Stimulated activated CD8-positive, alpha-beta memory T cell treated with anti-CD3 and anti-CD28 coated beads, Interleukin-15, amount 100 ng/mL, for 24 hours (primary cell): ENCODE measurements at places on chromosomes 7 and 10.

GRCh38 chr10:84613336-84614021 is 285.1 kb downstream of the CCSER2 start:
- no peak for DNase-seq

DNA sequence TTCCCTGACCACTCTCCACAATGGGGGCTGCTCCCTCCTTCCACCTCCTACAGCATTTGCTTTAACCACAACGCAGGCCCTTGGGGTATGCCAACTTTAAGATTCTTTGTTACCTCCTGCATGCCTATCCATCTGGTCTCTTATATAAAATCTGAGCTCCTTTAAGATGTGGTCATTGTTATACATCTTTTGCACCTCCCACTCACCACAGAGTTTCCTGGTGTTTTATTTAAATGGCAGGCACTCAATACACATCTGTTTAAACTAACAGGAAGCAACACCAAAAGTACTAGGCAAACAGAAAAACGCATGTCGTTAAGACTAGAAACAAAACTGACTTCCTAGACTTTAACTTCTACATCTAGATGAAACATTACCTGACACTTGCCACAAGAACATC is 36.3 kb downstream of the SLC25A13 start:
- no peak for DNase-seq

DNA sequence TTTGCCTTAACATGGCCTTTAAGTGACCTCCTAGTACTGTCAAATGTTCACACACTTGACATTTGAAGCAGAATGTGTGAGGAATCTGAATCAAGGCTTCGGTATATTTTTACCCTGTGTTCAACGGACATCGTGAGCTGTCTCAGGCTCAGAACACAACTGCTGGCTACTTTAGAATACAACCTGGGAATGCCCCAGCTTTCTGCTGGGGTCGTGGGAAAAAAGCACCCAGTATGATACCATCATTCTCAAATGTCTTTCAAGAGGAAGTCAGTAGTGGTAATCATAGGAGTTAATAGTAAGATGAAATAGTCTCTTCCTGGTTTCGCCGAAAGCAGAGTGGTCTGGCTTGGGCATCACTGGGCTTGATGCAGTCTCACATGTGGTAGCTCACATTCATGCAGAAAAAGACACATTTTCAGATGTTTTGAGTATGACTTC is 67.2 kb downstream of the CREB5 start:
- DNase-seq = no peak

DNA sequence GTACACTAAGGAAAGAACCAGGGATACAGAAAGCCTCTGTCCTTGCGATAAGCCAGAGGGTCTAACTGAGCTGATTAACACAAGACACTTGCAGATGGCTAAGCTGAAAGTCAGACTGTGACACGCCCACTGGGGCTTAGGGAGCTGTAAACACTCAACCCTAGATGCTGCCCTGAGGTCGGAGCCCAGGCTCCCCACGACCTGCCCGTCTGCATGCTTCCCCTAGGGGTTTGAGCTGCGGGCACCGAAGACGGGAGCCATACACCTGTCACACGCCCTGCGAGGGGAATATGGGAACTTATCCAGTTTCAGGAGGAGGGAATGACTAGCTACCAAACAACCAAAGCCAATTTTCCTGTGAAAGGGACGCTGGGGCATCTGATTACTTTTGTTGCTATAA is 96.0 kb downstream of the HTR5A start:
- no peak for DNase-seq

DNA sequence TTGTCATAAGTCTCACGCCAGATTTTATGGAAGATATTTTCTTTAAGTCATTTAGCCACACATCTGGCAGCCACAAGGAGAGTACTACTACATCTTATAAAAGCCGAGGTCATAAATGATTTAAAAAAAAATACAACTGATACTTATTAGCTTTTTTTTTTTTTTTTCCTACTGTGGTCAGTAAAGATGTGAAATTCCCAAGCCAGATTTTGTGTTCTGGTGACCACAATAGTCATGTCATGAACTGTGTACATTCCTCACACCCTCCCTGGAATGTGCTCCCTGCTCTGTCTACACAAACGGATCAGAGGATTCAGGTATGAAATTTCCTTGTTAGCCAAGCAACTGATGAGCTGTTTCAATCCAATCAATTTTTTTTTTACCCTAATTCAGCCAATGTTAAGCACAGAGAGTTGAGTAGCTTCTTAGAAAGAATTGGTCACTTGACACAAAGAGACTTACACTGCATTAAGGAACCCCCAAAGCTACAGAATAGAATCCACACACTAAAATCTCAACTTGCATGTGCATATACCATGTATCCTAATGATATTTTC is 54.7 kb downstream of the CHRM2 start:
- DNase-seq = no peak

DNA sequence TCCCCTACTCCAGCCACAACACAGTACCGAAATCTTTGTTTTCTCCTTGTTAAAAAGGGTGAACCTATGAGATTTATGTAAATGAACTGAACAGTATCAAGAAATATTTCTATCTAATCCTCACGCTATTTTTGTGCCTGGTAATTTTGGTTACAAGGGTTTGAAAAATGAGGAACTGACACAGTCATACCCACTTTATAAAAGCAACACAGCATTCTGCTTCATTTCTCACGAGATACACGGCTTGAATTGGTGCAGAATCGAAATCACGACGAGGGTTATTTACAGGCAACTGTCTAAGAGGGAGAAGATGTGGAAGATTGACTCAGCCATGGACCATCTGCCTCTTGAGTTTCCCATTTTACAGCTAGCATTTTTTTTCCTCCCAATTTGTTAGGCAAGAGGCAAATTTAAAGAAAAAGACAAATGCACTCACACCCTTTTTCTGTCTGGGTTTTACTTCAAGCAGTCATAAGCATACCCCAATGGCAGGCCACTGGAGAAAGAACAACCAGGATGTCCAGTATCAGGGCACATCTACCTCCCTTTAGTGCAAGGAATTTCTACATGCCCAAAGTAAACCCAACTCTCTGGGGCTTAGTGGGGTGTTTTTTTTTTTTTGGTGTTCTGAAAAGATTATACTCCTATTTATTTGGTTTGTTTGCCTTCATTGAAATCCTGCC is 108.1 kb downstream of the ITGB8 start:
- no peak for DNase-seq

- no peak for DNase-seq
These were observed 171.9 kb upstream of the LRRN3 start for GRCh38 chr7:110918949-110919548.

- no peak for DNase-seq
These were observed 94.1 kb downstream of the HBP1 start for GRCh38 chr7:107262857-107263256.

DNA sequence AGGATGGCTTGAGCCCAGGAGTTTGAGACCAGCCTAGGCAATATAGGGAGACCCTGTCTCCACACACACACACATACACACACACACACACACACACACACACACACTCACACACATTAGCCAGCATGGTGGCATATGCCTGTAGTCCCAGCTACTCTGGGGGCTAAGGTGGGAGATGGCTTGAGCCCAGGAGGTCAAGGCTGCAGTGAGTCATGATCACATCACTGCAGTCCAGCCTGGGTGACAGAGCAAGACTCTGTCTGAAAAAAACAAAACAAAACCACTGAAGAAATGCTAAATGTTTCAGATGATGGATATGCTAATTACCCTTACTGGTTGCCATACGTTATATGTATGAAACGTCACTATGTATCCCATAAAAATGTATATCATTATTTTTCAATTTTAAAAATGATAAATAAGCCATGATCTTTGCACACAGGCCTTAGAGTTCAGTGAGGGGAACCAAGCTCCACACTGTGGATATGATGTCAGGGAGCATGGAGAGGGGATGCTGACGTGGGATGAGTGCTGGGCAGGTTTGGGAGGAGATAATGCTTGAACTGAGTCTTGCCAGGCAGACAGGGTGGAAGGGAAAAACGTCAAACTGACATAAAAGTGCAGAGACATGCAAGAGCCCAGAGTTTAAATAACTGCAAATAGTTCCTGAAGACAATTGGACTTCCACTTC is 45.9 kb upstream of the ARHGAP12 start:
- DNase-seq = no peak

- no peak for DNase-seq
These were observed 257.6 kb downstream of the MAD1L1 start for GRCh38 chr7:1975179-1975578.

DNA sequence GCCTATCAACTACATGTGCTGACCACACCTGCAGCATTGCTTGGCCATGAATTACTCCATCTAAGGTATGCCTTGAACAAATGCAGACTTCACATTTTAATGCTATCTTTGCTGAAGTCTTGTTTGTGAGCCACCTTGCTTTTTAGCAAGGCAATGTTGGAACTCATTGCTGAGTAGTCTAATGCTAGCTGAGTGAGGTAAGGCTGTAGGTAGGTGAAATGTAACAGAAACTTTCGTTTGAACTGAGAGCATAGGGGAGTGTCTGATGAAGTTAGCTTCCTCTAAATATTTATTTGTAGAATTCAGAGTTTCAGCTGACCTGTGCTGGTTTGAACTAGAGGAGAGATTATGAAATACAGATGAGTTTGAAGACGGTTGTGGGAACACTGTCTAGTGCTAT is 238.5 kb downstream of the SEMA3A start:
- no peak for DNase-seq

DNA sequence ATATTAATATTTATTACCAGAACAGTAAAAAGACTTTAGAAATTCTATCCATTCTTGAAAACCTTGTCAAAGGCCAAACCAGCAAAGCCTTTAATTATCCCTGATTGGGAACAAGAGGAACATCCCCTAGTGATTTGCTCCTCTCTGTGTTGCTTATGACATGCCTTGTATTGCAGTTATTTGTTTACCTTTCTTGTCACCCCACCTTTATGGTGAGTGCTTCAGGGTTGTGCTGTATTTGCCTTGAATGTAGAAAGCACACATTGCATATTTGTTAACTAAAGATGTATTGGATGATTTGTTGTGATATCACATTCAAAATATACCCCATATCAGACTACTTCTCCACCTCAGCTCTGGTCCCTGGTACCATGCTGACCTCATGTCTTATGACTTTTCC is 23.5 kb upstream of the TECTB start:
- no peak for DNase-seq

DNA sequence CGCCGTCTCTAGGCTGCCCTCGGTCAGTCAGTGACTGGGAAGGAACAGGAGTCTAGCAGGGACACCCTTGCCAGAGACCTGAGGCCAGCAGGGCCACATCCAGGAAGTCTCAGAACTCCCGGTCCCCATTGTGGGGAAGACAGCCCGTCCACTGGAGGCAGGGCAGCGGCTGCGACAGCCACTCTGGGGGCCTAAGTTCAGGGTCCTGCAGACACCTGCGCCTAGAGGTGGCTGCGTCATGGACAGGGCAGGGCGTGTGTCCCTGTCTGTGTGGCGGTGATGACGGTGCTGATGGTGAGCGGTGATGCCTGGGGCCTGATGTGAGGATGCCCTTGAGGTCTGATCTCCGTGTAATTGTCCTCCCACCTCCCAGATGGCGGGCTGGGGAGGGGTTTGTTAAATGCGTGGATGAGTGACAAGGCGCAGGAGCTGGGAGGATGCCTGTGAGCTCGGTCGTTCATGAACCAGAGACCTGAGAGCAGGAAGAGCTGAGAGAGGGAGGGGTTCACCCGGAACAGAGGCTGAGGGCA is 537.9 kb upstream of the FOXK1 start:
- DNase-seq = no peak

DNA sequence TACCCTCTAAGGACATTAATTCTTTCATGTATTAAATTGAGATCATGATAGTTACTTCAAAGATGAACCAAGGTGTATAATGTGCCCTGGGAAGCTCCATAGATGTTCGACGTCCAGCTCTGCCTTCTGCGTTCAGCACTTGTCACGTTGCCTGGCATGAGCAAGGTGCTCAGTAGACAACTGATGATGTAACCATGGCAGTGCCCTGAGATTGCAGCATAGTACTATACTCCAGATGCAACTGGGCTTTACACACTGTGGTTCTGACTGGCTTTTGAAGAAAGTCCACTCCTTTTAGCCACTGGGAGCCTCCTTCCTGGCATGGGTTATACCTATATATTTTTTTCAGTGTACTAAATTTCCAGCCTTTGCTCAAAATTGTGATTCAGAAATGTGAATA is 355.8 kb upstream of the SORCS1 start:
- no peak for DNase-seq
